Thyroid gland (tissue), 4 donors: ENCODE measurements at places on chromosomes 1 and 21. TPM values are rescaled to one million over a fixed set of nuclear protein-coding genes. Genes with fewer than 3 reads are reported as not detected.

Gene CALML6
- not detected for total RNA-seq

DNA sequence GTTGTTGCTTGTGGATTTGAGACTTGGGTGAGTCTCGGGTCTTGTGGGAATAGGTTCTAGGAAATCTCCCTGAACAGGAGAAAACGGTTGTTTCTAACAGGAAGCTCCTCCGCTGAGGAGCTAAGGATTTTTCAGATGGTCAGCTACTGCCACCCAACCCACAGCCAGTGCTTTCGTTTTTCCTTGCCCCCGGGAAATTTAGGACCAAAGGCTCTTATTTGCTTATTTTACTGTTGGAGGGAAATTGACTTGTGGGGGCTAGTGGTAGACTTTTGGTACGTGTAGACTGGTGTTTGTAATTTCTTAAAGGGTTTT, 792 bp downstream of the SNX7 start:
- DNase-seq, result no peak

- no peak for DNase-seq
Observed at GRCh38 chr1:154607106-154607608, 829 bp downstream of the ADAR start.

GRCh38 chr1:94438692-94439276, 20.6 kb downstream of the ABCD3 start:
- DNase-seq, result no peak

Gene TAL1
- 3.9 TPM for total RNA-seq

Gene EPS8L3
- total RNA-seq, result not detected

GRCh38 chr1:214326406-214326805, 45.4 kb downstream of the SMYD2 start:
- no peak for DNase-seq

DNA sequence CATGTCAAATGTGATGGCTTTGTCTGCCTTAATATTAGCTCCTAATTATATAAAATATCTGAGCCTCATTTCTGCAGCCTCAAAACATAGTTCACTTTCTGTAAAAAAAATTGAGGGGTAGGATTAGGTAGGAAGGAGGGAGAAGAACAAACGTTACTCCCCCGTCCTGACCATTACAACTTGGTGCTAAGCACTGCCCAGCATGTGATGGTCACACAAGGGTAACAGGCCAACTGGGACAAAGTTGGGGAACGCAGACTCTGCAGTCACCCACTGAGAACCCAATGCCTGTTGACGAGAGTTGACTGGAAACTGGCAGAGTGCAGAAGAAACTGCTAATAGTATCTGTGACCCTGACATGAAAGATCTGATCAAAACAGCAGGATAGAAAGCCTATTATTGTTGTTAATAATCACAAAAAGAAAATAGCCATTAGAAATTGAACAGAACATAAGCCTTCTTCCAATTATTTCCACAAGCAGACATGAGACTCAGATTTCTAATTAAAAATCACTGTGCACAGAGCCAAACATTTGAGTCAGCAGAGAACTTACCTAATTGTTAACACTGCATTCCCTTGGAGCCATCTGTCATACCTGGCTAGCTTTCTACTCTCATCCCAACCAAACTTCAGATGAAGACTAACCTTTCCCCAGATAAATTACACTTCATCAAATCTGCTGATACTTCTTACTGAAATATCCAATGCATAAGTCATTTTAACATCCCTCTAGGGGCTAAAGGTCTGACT, 5.5 kb downstream of the SORT1 start:
- peak; percentile 73 for DNase-seq

Gene FCRLB
- 0.89 TPM for total RNA-seq

- peak; percentile 85 for DNase-seq
Observed at GRCh38 chr1:54121482-54122134, 31.2 kb downstream of the CDCP2 start.

DNA sequence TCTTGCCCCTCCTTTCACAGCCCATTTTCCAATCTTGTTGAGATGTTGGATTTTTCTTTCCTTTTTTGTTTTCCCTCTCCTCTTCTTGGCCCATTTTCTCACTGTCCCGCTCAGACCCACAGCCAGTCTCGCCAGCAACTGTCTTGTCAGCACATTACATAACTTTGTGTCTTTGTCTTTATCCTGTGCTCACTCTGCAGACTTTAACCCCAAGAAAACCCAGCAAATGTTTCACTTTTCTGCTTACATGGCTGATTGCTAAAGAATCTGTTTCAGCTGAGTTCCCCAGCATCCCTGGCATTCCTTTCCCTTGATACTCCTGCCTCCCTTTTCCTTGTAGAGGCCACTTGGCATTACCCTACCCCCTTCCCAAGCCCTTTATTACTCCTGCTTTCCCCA, 74.6 kb downstream of the ZNF648 start:
- no peak for DNase-seq

Gene SEMA4A
- total RNA-seq, result 50.8 TPM

DNA sequence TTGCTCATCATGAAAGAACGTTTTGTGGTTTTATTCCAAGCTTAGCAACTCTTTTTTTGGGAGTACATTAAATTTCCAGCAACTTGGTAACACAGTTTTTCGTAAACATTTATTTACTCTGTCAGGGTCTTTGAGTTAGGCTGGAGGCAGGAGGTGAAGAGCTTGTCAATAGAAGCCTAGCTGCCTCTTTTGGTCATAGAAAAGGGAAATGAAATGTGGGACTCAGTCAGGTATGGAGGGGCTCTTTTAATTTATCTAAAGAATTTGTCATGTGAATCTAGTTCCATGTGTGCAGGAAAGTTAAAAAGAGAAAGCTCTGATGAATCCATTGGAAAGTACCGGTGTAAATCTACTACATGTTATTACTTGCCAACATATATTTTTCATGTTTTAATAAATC, 45.9 kb upstream of the PRMT6 start:
- DNase-seq, result no peak

DNA sequence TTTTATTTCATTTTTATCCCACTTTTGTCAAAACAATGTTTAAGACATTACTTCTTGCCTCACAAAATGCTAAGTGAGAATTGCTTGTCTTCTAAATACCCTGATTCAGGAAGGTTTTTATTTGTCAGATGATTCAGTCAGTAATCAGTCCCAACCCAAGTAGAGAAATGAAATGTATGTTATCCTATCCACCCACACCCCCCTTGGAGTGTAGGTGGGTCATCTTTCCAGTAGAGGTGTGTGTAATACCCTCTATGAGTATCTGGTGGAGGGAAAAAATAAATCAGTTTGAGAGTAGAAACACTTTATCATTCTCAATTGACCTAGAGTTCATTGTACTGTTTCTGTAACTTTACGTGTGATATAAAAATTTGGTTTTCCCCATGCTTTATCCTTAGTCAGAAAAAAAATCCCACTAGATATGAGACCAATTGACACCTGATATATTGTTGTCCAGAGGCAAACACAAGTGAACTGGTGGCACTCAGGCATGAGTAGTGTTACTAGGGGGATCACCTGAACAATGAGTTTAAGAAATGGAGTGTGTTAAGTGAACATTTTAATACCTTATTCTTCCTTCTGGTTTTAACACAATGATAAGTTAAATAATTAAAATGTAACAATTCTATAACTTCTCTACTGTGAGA, 153.8 kb upstream of the C1orf105 start:
- DNase-seq, result no peak

- DNase-seq, result peak; percentile 98
Observed at GRCh38 chr1:12230549-12231275, 882 bp downstream of the VPS13D start.
